ENCODE measurements at places on chromosomes 1 and 21.

DNA sequence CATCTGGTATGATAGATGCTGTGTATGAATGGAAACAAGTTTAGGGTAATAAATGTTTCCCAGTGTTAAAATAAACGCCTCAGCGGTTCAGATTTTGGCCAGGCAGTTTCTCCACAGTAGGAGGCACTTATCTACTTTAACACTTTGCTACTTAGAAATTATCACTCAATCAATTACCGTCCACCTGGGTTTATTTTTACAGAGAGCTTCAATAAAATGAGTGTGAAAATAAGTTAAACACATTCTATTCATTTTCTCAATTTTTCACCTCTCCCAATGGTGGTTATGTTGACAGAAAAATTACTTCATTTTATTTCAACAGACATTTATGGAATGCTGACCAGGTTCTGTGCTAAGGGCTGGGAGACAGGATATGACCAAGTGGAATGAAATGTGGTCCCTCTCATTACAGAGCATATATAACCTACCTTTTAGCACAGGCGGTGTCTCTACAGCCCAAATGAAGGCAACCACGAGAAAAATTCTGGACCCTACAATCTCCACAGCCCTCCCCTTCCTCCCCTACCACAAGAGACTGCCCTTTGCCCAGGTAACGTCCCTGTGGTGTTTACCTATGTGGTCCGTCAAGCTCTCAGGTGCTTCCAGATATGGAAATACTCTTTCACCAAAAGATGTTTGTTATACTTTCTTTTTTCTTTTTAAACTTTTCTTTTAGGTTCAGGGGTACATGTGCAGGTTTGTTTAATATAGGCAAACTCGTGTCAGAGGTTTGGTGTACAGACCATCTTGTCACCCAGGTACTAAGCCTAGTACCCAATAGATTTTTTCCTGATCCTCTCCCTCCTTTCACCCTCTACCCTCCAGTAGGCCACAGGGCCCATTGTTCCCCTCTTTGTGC lies 105.5 kb downstream of the HLCS start:
- DNase-seq = no peak

DNA sequence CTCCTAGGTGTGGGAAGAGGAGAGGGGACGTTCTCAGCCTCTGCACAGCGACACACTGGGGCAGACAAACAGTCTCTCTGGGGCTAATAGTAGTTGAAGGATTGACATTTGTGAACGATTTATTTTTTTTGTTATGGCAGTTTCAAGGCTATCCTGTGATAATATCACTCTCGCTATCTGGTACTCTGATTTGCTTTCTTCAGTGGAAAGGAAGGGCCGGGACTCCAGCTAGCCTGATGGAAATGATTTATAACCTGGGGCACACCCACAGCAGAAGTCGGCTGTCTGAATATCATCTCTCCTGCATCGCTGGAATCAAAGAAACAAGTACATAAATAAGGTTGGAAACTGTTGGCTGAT lies 122.7 kb downstream of the KCNN3 start:
- DNase-seq = no peak

DNA sequence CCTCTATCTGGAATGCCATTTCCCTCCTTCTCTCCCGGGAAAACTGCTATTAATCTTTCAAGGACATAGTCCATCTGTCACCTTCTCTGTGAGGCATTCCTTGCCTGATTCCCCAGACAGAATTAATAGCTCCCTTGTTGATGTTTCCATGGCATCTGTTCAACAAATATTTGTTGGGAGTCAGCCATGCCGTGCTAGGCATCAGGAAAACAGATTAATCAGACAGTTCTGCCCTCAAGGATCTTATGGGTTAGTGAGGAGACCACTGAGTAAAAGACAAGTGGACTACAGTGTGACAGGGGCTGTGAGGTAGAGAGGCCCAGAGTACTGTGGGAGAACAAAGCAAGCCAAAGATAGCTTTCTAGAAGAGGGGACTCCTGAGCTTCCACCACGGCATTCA lies 11.4 kb upstream of the MAGOH start:
- no peak for DNase-seq

DNA sequence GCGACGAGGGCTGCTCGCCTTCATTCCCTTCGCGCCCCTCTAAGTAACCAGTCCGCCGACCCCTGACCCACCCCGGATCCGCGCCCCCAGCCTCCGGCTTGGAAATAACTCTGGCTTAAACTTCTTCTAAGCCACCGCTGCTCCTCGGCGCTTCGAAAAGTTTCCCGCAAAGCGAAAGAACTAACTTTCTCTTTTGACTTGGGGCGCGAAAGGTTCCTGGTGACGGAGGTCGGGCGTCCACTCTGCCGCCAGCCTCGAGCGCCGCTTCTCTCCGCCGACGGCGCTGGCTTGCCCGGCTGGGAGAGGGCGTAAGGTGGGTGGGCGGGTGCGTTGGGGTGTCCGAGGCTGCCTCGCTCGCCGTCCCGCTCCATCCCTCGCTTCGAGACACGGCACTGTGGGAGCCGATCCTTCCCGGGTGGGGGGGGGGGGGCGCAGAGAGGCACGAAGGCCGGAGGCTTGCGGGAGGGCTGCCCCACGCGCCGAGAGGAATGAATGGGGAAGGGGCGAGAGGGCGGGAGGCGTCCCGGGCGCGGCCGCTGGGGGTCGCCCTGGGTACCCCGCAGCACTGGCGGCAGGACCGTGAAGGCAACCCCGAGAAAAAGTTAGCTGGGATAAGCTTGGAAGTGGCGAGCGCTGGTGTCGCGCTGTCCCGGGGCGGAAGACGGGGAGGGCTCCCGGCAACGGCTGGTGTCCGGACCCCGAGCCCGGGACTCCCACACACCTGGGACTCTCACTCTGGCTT lies 569 bp downstream of the ATF3 start:
- DNase-seq = peak; percentile 77

DNA sequence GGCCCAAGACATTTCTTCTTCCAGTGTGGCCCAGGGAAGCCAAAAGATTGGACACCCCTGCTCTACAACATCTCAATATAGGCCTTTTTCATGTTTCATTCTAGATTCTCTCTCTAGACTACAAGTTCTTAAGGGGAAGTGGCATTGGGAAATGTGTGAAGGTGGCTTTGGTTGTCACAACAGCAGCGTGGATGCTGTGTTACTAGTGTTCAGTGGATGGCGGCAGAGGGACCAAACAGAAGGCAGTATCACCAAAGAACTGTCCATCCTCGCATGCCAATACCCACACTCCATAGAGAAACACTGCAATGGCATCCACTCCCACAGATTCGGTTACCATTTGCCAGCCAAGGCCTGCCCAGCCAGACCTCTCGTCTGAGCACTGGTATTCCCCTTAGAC lies 24.3 kb upstream of the IFNAR2 start:
- peak; percentile 50 for DNase-seq

DNA sequence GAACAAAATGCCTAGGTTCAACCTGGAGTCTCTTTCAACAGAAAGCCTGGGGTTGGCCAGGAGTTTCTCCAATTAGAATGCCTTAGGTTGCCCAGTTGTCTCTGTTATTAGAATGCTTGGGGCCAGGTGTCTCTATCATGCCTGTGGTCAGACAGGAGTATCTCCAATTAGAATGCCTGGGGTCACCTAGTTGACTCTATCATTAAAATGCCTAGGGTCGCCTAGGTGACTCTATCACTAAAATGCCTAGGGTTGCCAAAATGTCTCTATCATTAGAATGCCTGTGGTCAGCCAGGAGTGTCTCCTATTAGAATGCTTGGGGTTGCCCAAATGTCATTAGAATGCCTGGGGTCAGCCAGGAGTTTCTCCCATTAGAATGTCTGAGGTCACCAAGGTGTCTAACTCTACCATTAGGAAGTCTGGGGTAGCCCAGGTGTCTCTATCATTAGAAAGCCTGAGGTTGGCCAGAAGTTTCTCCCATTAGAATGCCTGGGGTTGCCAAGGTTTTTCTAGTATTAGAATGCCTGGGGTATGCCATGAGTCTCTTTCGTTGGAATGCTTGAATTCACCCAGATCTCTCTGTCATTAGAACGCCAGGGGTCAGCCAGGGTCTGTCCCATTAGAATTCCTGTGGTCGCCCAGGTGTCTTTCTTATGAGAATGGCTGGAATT lies 57.9 kb downstream of the RNF187 start:
- no peak for DNase-seq

- DNase-seq = no peak
Observed at GRCh38 chr1:155166051-155166470, 7.0 kb downstream of the KRTCAP2 start.

DNA sequence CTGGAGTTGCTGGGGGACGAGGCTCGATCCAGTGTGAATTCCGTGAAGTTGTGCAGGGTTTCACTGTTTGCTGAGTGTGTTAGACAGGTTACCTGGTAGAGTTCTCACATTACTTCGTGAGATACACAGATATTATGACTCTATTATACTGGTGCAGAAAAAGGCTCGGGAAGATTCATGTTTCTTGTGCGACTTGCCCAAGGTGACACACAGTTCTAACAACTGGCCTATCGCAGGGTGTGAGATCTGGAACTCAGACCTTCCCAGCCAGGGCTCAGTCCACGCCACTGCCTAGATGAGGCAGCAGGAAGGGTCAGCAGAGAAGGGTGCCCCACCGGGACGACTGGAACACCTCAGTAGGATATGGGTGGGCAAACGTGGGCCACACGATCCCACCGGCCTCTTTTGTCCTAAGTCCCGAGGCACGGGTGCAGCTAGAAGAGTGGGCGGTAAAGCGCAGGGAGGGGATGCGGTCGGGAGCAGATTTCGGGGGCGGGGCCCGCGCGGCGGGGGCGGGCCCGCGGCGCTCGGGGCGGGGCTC lies 296 bp upstream of the RNPEP start:
- peak; percentile 79 for DNase-seq

GRCh38 chr1:31977385-31978131 lies 36.1 kb upstream of the KHDRBS1 start:
- no peak for DNase-seq

GRCh38 chr1:84299536-84300170 lies 1.9 kb upstream of the SAMD13 start:
- DNase-seq = no peak

DNA sequence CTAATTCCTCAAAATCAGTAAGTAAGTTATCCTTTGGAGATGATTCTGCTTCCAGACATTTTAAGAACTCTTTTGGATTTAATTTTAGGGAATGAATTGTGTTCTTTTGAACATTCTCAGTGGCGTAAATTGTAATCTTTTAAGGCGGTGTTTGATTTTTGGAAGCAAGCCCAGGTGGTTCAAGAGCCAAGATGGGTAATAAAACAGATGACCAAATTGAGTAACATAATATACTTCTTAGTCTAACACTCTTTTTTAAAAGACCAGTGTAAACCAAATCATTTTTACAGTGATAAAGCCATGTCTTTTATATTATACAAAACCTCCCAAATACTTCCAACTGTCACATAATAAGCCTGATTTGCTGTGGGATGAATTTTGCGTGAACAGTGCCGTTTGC lies 133.8 kb downstream of the LRRC40 start:
- no peak for DNase-seq

DNA sequence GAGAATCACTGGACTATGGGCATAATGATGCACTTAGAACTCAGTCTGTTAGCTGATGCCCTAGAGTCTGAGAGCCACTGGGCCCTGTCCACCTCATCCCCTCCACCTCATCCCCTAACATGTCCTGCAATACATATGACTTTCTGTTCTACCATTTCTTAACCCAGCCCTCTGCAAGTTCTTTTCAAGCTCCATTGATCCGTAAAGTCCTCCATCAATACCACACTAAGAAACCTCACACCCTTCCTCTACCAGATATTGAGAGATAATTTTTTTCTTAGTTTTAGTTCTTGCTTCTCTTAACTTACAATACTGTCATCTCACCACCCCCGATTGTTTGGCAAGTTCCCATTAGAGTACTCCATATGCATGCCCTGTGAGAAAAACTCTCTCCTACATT lies 22.1 kb downstream of the FCRL4 start:
- DNase-seq = no peak

- DNase-seq = peak; percentile 53
Observed at GRCh38 chr1:35707601-35708440, 10.9 kb downstream of the C1orf216 start.

- DNase-seq = no peak
Observed at GRCh38 chr1:64487061-64487460, 17.1 kb downstream of the CACHD1 start.

DNA sequence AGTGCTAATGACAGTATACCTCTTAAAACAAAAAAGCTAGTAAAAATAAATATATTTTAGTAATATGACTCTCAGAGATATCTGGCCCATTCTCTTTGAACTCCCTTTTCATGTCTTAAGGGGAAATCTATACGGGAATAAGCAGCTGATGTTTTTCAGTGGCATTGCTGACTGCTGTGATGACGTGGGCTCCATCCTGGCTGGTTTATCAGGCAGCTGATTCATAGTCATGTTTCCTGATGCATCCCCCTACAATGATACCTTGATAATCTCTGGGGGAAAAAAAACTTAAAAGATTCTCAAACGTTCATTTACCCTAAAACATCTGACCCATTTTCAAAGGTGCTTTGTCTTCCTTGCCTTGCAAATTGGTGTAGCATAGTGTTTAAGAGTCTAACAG lies 53.8 kb downstream of the ABCA4 start:
- no peak for DNase-seq

DNA sequence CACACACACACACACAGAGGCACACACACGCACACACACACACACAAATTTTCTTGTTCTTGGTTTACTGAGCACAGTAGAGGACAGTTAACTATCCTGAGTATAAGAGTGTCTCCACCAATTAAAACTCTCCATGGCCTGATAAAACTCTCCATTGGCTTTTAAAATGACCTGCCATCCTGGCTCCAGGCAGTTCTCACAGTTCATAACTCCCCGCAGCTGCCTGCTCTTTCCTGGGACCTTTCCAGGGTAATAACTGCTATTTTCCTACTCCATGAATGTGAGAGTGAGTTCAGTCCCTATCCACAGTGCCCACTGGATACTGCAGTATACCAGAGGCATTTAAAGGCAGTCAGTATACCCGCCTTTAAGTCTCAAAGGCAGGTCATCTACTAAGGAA lies 351.5 kb downstream of the PLPP3 start:
- no peak for DNase-seq

DNA sequence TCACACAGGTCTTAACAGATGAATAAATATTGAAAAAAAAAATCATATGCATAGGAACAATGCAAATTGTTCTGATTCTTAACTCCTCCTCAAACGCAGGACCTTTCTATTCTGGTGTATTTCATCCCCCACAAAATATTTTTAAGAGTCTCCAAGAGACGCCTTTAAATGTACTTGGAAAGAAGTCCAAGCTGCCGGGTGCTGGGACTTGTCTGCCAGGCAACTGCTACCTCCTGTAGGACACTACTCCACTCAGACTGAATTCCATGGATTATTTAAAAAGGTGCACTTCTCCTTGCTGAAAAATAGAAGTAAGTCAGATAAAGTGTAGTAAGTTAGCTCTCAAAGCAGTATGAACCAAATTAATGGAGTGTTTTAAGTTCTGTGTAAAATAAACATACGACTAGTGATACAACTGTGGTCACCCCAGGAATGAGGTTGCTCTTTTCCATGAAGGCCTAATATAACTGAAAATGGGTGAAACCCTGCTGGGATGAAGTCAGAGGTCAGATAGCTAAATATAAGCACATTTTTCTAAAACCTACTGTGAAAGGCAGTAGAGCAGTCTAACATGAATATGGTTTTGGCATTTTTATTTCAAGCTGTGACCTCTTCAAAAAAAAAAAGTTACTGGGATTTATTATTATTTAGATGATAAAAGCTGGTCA lies 189.2 kb upstream of the PBX1 start:
- DNase-seq = no peak
